ENCODE measurements at places on chromosomes 16 and 17.

- DNase-seq, result no peak
Observed at GRCh38 chr16:28974007-28974436, 556 bp upstream of the SPNS1 start.

- DNase-seq, result no peak
Observed at GRCh38 chr17:4607261-4607741, 23.0 kb downstream of the SMTNL2 start.

DNA sequence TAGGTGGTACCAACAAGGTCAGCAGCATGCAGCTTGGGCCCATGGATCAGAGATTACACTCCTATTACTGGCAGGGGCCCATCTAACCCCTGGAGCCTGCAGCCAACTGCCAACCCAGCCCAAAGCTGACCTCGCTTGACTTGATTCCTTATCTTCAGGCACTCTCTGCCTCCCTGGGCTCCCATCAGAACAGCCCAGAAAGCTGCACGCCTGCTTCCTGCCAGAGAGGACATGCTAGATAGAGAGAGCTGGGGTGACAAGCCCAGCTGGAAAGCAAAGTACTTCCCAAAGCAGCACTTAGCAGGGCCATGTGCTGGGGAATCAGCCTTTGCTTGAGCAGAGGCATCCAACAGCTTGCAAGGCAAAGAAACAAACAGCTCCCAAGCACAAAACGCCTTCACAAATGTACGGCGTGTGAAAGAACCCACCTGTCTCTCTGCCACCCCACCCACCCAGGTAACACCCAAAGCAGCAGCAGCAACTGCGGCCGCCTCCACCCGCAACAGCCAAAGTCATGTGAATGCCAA lies 74.2 kb upstream of the NLK start:
- no peak for DNase-seq

DNA sequence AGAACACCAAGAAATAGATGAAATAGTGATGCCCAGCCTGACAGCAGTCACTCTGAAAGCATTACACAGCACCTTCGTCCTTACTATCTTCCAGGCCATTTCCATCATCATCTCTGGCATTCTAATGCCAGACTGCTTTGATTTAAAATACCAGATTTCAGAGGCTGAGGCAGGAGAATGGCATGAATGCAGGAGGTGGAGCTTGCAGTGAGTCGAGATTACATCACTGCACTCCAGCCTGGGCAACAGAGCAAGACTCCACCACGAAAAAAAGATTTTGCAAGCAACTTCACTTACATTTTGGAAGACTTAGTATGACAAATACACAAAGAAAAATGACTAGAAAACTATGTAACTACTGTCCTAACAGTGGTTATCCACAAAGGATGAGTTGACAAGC lies 244.0 kb downstream of the CPPED1 start:
- DNase-seq, result no peak

DNA sequence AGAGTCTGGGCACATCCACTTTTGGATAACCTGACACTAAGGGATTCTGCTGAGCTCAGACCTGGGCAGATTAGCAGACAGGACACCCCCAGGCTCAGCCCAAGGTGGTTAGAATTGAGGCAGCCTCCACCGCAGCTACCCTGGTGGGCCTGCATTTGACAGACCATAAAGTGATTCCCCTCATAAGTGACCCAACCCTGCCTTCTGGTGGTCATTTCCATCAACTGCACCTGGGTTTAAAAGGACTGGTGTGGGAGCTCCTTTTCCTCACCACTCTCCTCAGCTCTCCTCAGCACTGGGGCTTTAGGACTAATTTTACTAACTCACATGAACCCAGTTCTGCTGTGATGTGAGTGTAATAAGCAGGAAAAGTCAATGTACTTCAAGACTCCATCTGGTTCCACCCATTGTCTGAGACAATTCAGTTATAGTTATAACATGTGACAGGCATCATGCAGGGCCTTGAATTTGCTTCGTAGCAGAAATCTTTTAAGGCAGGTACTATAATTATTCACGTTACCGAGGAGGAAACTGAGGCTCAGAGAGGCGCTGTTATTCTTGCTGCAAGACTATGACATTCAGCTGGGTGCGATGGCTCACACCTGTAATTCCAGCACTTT lies 42.5 kb downstream of the MYH3 start:
- no peak for DNase-seq

DNA sequence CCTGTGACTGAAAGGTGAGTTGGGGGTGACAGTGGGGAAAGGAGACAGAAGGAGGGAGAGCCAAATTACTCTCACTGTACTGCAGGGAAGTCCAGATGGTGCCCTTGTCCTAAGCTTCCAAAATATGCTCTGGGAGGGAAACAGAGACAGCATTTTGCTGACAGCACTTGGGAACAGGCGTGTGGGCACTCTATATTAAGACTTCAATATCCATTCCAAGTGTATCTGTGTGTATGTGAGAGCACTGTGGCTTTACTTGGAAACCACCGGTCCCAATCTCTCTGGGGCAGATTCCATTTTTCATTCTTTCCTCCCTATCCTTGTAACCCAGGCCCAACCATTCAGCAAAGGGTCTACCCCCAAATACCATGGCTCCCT lies 407.3 kb downstream of the UTP18 start:
- DNase-seq, result no peak

DNA sequence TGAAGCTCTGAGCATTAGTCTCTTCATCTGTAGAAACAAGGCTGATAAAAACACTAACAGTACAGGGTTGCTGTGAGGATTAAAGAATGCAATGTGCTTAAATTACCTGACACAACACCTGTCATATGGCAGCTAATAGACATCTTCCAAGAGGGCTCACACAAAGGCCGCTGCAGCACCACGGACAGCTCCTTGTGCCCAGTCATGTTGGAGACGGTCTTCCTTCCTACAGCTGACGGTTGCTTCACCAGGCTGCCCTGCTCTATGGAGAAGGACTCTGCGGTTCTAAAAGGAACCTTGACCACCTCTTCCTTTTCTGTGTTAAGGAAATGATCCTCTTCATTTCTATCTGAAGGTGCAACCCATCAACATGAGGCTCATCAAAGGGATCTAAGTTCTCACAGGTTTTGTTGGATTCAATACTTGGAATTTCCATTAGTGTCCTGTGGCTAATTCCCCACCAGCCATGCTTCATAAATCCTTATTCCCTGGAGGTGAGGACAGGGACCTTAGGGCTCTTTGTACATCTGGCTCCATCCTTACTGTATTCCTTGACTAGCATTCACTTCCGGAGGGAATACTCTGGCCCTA lies 138.9 kb upstream of the CES5A start:
- no peak for DNase-seq

DNA sequence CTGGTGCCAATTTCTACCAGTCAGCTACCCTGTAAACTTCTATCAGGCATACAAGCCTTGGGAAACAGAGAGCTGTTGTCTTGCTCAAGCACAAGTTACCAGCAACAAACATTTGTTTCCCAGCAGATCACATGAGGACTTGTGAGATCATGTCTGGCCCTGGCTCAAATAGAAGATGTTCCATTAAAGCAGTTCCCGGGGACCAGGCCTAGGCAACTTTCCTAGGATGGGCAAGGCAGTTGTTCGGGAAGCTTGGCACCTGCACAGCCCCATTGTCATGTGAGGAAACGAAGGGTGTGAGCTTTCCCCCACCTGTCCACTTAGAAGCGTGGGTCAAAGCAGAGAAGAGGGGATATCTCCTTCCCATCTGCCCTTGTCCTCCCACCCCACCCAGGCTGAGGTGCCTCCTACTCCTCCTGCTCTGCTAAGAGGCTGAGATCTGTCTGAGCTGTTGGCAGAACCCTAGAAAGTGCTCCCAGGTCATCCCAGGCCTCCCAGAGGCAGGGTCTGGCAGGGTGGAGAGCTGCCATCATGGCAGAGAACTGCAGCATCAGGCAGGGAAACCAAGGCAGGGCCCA lies 11.2 kb upstream of the SLC47A2 start:
- no peak for DNase-seq

DNA sequence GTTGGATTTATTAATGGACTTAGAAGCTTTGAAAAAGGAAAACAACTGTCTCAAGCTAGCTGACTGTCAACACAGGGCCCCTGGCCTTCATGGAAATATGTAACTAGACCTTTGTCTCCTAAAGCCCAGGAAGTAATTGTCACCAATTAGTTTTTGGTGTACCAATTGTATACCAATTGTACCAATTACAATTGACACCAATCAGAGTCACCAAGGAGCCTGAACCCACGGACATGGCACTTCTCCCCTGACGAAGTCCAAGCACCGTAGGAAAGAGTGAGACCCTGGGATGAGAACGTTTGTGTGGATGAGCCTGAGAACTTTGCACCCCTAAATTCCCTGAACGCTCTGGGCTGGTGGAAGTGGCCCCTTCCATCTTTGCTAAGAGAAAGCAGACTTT lies 129.0 kb downstream of the ENGASE start:
- no peak for DNase-seq

DNA sequence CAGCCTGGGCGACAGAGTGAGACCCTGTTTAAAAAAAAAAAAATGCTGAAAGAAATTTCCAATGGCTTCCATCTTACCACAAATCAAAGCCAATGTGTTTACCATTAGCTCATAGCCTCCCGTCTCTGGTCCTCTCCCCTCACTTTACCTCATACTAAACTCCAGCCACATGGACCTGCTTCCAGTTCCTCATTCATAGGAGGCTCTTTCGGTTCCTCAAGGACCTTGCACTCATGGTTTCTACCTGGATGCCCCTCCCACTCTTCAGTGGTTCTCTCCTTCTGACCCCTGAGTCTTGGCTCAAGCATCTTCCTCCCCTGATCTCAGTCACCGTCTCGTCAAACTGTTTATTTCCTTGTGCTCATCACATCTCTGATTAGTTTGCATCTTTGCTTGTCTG lies 3.8 kb upstream of the DEF8 start:
- DNase-seq, result no peak

DNA sequence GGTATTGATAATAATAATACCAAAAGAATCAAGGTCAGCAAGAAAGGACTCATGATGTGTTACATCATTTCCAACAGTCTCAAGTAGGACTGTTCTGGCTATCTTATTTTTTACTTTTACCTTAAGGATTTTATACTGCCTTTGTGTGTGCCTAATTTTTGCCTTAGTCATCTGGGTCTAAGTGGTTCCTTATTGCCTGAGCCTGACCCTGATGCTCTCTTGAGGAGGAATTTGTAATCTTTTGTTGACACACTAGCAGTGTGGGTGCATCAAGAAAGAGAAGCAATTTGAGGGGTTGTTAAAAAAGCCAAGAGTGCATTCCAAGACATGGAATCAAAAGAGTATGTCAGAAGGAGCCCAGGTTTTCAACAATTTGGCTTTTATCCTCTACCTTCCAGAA lies 59.3 kb downstream of the TMEM100 start:
- no peak for DNase-seq

DNA sequence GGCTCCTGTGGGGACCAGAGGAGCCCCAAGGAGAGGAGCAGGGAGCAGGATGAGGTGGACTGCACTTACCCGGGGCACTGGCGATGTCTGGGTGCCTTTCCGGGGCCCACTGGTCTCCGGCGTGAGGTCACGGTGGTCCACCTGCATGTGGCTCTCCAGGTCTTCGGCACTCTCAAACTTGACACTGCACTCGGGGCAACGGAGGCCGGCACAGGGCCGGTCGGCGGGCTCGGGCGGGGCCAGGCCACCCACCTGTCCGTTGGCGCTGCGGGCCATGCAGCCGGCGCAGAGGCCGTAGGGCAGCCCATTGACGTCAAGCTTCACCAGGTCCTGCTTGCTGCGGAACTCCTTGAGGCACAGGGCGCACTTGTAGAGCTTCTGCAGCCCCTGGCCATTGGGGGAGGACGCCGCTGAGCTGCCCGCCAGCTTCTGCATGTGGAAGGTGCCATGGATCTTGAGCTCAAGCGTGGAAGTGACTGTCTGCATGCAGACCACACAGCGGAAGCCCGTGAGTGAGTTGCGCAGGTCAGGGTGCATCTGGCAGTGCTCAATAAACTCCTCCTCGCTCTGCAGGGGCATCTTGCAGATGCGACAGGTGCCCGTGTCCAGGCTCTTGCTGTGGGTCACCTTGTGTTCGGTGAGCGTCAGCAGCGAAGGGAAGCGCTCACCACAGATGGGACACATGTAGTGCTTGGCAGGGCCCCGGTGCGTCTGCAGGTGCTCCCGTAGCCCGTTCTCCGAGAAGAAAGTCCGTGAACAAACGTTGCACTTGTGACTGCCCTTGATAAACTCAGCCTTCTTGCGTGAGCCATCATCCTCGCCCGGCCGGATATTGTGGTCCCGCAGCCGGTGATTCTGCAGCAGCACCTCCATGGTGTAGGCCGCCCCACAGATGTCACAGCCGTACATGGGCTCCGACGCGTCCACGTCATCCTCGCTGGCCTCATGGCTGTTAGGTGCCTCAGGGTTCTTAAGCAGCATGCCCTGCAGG lies 220.0 kb downstream of the ZNF423 start:
- no peak for DNase-seq

DNA sequence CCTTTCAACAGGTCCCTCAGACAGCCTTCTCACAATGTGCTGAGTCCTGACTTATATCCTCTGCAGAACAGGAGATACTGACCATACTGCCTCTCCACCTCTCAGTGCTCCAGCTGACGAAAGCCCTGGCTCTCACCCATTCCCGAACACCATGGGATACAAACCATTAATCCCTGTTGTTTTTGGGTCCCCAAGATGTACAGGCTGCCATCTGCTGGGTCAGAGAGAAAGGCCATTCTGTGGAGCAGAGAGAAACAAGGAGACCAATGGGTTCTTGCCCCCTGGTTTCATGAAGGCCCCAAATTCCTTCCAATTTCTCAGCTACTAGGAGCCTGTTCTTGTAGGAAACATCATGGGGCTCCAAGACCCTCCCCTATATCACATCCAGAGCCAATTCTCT lies 3.0 kb downstream of the ERN2 start:
- no peak for DNase-seq

DNA sequence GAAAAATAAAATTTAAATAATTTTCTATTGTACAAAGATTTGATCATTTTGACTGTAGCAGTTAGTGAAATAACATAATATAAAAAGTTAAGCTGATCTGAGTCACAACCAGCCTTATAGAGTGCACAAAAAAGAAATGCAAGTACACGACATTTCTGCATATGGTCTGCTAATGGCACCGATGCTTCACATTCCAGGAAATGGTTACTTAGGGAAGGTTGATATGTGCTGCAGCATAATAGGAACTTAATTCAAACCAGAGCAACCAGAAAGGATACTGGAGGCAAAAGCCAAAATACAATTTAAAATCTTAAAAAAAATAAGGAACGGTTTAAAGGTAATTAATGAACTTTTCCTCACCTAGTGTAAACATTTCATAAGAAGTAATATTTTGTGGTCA lies 10.0 kb upstream of the CFDP1 start:
- no peak for DNase-seq

DNA sequence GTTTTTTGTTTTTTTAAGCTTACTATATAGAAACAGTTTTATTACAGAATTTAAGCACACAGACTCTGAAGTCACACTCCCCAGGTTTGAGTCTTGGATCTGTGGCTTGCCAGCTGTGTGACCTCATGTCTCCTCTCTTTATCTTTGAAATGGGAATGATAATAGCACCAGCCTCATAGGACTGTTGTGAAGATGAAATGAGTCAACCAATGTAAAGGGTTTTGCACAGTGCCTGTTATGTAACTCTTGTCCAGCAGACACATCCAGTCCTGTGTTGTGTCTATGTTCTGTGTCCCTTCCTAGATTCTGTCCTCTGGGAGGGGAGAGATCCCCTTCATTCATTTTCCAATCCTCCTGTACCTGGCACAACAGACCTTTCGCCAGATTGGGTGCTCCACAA lies 3.1 kb upstream of the CPD start:
- DNase-seq, result no peak

- no peak for DNase-seq
Observed at GRCh38 chr16:12551530-12551929, 252.2 kb downstream of the CPPED1 start.
